ENCODE measurements at places on chromosomes 5 and 9.

DNA sequence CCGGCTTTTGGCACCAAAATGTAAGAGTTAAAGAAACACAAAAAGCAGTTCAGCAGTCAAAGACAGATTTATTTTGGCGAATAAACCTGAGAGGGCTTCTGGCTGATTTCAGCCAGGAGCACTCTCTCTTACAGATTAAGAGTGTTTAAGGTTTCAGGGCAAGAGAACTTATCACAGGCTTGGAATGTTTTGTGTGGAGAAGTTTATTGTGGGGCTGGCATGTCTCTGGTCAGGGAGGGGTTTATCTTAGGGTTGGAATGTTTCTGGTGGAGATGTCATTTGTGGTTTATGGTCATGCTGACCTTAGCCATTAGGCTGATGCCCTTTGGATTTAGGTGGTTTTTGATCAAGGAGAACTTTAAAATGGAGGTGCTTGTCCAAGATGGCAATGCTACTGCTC is 622.3 kb upstream of the PTPRD start:
- DNase-seq = no peak

- no peak for DNase-seq
Measured at GRCh38 chr9:20243841-20244240, 378.5 kb downstream of the MLLT3 start.

DNA sequence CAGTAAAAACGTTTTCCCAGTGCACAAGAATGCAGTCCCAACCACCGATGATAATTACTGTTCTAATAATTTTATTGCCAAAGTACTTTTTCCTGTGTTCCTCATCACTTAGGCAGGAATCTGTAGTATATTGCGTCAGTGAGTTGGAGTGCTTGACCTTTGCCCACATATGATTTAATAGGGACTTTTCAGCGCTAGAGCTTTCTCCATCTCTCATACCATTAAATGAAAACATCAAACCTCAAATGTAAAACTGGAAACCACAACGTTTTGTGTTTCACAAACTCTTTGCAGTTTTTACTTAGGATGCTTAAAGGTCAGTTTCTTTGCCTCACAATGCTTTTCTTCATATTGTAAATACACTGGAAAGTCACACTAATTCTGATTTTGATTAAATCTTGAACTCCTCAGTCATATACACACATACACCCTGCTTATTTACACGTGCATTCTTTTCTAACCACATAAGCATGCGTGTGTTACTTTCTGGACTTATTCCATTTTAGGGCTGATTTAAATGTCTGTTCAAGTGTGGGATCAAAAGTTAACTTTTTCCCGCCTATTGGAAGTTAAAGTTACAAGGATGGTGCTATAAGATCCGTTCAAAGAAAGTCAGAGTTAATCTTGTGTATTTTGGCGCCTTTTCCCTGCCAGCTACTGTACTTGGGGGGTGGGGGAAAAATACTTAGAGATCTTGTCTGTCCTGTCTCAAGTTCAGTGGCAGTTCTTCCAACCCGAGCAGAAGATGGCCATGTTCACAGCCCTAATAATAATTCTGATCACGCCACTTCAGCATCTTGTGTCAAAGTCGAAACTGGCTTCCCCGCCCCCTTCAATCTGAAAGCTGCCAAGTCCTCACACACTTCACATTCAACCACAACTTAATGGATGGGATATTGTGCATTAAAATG is 6.6 kb upstream of the NFIB start:
- no peak for DNase-seq

- no peak for DNase-seq
Measured at GRCh38 chr9:23824830-23825591, 1.0 kb downstream of the ELAVL2 start.

GRCh38 chr5:54521856-54522479 is 4.4 kb downstream of the SNX18 start:
- no peak for DNase-seq

DNA sequence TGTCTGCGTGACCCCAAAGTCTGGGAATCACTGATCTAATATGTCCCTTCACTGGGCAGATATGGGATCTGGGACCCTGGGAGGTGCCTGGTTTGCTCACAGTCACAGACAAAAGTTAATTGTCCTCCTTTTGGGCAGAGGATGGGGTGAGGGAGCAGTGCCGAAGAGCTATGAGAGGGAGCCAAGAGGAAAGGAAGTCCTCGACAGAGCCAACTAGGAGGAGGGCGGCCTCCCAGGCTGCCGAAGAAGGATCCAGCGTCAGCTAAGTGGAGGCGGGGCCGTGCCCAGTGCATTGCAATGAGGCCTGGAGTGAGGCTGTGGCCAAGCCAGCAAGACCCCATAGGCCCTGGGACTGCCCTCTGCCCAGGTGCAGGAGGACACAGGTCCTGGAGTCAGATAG is 11.4 kb downstream of the AIF1L start:
- no peak for DNase-seq

- DNase-seq = no peak
Measured at GRCh38 chr9:28001096-28001495, 427.8 kb upstream of the C9orf72 start.

DNA sequence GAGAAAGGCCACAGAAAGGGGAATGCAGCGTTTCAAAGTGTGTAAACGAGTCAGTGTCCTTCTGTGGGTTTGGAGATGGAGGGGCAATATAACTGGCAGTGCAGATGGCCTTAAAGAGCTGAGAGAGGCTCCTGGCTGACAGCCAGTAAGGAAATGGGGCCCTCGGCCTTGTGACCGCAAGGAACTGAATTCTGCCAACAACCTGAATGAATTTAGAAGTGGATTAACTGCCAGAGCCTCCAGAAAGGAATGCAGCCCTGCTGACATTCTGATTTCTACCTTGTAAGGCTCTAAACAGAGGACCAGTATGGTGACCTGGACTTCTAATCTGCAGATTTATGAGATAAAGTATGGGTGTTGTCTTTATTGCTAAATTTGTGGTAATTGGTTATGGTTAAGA is 17.5 kb upstream of the NREP start:
- no peak for DNase-seq

- no peak for DNase-seq
Measured at GRCh38 chr5:163447191-163447590, 9.8 kb downstream of the CCNG1 start.

- no peak for DNase-seq
Measured at GRCh38 chr9:80094176-80094771, 522.5 kb downstream of the TLE4 start.

- no peak for DNase-seq
Measured at GRCh38 chr9:88388203-88388885, at the start of gene SPIN1. Gene SPIN1, plus strand, starts transcription at chr9:88388444. Its CDS starts 38,096 bp downstream, at chr9:88426540.

DNA sequence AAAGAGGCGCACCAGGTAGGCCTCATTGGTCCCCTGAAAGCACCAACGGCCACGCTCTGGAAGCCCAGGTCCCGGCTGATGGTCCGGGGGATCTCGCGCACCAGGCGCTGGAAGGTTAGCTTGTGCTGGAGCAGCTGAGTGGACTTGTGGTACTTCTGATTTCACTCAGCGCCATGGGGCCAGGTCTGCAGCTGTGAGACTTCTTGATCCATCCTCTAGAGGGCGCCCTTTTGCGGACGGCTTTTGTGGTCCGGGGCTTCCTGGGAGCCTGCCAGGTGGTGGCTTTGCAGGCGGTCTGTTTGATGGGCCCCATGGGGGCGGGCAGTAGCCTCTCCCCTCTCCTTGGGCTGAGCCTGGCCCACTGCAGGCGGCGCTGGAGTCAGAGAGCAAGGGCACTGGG is 10.4 kb downstream of the TAF11L12 start:
- DNase-seq = no peak

DNA sequence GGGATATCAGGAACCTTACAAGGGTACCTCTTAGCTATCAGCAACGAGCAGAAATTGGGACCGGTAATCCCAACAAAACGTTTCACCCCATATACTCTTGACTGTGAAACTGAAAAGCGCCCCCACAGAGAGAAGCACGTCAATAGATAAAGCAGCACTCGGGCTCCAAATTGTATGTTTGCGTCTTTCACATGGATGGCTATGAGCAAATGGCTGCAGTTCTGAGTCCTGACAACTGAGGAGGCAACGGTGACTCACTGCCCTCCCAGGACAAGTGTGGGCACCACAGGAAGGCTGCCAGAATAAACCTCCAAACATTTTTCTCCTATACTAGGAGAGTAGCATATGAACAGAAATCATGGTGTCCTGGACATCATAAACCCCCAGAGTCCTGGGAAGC is 36.6 kb downstream of the SEMA4D start:
- no peak for DNase-seq

DNA sequence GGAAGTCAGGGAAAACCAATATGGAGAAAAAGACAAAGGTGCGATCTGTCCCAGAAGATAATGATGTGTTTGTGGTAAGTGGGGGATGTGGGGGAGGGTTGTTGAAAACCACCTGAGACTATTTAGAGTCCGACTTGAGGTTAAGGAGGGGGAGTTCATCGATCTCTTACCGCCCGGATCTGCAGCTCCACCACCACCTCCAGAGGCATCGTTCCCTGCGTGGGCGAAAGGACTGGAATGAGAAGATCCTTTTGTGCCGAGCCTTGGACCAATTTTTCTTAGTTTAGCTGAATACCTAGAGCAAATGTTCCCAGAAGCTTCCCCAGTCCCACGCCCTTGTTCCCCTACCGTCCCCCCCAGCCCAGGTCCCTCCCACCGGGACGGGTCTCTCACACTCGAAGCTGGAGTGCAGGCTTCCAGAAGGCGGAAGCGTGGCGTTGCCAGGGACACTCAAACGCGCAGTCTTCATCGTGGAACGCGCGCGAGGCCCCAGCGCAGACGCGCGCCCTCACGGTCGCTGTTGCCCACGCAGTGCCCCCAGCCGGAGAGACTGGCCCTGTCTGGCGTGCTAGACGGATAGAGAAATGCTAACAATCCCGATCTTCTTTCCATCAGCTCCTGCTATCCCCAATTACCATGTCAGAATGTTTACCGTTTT is at the start of gene SPATA6L:
TSS of gene SPATA6L (minus strand) at position 439 of the 658 bp plus-strand sequence. CDS start at position 209, 230 bp downstream.
- no peak for DNase-seq

GRCh38 chr9:124906966-124907365 is 33.9 kb downstream of the GOLGA1 start:
- DNase-seq = no peak

DNA sequence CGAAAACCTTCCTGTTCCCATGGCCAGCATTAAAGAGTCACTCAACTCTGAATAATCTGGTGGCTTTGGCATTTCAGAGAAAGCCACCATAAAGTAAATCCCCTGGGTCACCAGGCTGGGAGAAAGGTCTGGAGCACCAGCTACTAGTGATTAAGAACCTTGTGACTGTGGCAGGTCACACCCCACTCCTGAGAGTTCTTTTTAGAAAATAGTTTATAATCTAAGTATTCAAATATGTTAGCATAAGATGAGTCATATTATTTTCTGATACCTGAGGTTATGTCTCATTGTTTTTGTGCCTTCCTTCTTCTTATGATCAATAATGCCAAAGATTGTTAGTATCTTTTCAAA is 351.7 kb downstream of the ARRDC3 start:
- no peak for DNase-seq

GRCh38 chr5:79929095-79929494 is 62.0 kb downstream of the MTX3 start:
- DNase-seq = no peak

DNA sequence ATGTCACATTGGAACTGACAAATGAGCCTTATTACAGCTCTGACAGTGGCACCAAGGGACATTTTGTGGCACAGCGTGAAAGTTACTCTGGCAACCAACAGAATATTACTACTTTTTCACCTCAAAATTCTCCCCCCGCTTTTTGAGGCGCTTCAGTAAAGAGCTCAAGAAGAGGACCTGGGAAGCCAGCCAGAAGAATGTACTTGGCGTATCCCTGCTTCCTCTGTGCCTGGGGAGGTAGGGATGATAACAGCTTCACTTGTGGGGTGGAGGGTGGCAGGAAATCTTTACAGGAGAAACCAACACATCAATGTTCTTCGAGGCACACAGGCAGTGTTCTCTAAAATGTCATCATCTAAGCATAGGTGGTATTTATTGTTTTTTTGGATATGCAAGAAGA is 624.1 kb downstream of the NR2F1-AS1 start:
- DNase-seq = no peak

DNA sequence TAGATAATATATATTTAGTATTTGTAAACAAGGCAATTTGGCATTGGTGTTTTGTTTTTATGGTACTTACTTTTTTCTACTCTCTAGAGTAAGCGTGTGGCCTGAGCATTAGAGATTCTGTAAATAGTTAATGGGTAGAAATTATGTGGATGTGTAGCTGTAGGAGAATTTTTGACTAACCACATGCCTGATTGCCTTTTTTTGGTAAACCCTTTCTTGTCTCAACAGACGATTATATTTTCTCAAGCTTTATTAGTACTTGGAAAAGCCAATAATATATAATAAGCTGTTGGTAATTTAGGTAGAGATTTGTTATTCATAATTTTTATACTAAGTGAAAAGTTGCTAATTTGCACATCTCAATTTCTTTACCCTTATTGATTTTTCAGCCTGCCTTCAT is 76.8 kb downstream of the FCHO2 start:
- no peak for DNase-seq

DNA sequence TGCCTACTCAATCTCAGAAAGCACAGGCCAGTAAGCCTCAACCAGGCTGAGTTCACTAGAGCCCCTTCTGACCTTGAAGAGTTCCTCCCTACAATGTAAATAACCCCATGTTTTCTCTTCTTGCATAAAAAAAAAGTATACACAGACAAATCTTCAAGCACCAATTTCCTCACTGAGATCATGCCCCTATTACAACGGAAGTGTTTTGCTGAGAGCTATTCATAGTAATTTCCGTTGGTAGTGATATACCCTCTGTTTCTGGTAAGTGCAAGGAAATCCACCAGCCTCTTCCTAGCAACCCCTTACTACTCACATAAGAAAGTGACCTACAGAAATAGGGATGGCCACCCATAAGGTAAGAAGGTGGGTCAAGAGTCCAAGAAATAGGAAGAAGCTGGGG is 76.4 kb upstream of the TARS1 start:
- DNase-seq = no peak

GRCh38 chr5:158300256-158300655 is 441.3 kb upstream of the CLINT1 start:
- no peak for DNase-seq

DNA sequence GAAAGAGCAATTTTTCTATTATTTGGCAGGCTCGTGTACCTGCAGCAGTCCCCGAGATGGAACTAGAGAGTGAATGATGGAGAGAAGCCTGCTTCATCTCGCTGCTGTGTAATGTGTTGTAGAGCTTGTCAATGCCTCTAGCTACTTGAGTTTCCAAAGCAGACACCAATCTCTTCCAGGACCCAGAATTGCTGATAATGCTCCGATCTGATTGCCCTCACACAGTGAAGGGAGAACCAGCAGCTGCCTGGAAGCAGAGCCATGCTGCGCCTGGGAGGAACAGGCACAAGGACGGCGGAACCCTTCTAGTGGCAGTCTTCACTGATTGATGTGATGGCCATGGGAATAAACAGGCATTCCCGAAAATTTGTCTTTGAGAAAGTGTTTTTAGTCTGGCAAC is 288.0 kb downstream of the ICE1 start:
- DNase-seq = no peak

Measured in NCI-H1436 treated with DMSO at 0.1 percent for 48 hours (cell line).